ENCODE measurements at places on chromosomes 7 and 10.
A peak's percentile ranks its signal among the peaks of the same experiment; 100 is the strongest.

- DNase-seq = no peak
These were observed 79.4 kb upstream of the PRKCQ start for GRCh38 chr10:6659451-6659850.

GRCh38 chr10:77837248-77837924, 89.2 kb downstream of the DLG5 start:
- DNase-seq = peak; percentile 35

DNA sequence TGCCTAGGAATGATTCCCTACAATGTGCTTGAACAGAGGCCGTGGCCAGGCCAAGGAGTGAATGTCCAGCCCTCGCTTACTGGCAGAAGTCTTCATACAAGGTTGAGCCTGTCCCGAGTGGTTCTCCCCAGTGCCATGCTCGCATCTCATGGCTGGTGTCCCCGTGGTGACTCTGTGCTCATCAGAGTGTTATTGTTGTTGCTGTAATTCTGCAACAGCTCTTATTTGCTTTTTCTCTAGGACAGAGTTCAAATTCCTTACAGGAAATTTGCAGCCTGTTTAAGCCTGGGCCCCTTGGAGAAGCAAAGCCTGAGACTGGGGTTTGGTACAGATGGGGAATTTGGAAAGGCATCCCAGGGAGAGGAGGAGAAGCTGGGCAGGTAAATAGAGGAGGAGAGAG, 157.7 kb upstream of the PRR15 start:
- DNase-seq = no peak

- DNase-seq = no peak
These were observed 50.5 kb downstream of the VAX1 start for GRCh38 chr10:117087521-117087920.

GRCh38 chr10:44439958-44440244, 55.0 kb upstream of the CXCL12 start:
- no peak for DNase-seq

- no peak for DNase-seq
These were observed 93.0 kb downstream of the BRAF start for GRCh38 chr7:140831724-140832123.

All from neural crest cell (in vitro differentiated cells).